ENCODE measurements at places on chromosomes 1 and 21. TPM values are rescaled to one million over a fixed set of nuclear protein-coding genes. Genes with fewer than 3 reads are reported as not detected.

- no peak for DNase-seq
Measured at GRCh38 chr1:118783095-118783758, 204.9 kb downstream of the TBX15 start.

DNA sequence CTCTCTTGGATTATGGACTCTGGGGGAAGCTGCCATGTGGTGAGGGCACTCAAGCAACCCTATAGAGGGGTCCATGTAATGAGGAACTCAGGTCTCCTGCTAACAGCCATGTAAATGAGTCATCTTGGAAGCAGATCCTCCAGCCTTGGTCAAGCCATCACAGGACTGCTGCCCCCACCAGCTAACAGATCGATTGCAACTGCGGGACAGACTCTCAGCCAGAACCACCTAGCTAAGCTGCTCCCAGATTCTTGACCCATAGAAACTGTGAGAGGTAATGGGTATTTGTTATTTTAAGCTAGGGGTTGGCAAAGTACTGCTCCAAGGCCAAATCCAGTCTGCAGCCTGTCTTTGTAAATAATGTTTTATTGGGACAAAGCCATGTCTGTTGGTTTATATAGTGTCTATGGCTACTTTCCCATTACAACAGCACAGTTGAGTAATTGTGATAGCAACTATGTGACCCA, 27.6 kb upstream of the MAP3K7CL start:
- no peak for DNase-seq

- no peak for DNase-seq
Measured at GRCh38 chr1:248730507-248731335, 24.8 kb downstream of the LYPD8 start.

The FAM78B gene
- 0.27 TPM for total RNA-seq

The SNRNP40 gene
- 111 TPM for total RNA-seq

The SON gene
- total RNA-seq, result 282 TPM
